ENCODE measurements at places on chromosomes 13 and 19.
A peak's percentile ranks its signal among the peaks of the same experiment; 100 is the strongest.

- no peak for DNase-seq
Observed at GRCh38 chr19:18045307-18046050, 37.5 kb downstream of the ARRDC2 start.

- no peak for DNase-seq
Observed at GRCh38 chr13:25281193-25281934, 5.9 kb downstream of the MTMR6 start.

GRCh38 chr19:17137417-17137816 lies 61.8 kb downstream of the MYO9B start:
- no peak for DNase-seq

- no peak for DNase-seq
Observed at GRCh38 chr13:114121031-114121430, 11.4 kb downstream of the RASA3 start.

GRCh38 chr19:49616945-49617344 lies 23.0 kb downstream of the RRAS start:
- no peak for DNase-seq

DNA sequence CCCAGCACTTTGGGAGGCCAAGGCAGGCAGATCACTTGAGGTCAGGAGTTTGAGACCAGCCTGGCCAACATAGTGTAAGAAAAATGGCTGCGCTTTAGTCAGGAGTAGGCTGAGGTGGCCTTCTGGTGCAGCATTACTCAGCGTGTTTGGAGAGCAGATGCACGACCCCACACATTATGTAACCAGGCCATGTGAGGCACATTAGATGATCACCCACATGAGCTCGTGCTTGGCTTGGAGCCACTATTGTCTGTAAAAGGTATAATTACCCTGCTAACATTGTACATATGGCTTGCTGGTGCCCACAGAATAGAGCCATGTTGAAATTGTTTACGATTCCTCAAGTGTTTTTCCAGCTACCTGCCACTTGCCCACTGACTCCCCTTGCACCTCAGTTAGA lies 24.0 kb upstream of the SCEL start:
- DNase-seq = no peak

DNA sequence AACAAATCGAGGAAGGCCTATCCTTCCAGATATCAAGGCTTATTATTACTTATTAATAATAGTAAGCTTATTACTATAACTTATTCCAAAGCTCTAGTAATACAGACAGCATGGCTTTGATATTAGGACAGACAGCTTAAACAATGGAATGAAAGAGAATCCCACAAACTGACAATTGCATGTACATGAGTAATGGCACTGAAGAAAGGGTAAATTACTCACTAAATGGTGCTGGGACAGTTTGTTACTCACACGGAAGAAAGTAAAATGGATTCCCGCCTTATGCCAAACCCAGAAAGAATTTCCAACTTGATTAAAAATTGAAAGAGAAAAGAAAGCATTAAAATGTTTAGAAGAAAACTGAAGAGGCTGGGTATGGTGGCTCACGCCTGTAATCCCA lies 60.3 kb downstream of the MIPEP start:
- no peak for DNase-seq

DNA sequence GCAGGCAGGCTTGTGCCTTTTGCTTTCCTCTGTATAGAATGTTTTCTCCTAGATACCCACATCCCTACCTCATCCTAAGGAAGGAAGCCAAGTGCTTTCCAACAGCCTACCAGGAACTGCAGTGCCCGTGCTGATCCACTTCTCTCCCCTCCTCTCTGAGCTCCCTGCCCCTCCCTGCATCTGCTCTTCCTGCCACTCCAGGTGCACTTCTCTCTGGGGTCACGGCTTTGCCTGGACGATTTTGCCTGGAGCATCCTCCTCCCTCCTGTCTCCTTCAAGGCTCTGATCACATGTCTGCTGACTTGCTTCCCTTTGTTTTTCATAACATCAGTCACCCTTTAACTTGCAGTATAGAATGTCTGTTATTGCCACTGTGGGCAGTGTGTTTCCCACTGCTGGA lies 34.7 kb upstream of the IRS2 start:
- no peak for DNase-seq

DNA sequence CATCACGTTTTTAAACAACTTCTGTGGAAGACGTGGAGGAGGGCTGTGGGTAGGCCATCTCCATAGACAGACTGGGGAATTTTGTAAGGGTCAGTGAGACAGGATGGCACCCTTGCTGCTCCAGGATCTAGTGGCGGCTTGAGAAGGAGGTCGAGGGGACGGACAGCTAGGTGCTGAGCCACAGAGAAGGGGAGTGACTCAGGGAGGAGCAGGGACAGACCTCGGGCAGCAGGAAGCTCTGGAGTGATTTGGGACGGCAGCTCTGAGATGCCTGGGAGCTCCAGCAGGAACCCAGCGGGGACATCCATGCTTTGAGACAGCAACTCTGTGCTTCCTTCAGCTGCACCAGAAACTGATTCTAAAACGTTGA lies 169.1 kb upstream of the SOX1 start:
- peak; percentile 8 for DNase-seq

DNA sequence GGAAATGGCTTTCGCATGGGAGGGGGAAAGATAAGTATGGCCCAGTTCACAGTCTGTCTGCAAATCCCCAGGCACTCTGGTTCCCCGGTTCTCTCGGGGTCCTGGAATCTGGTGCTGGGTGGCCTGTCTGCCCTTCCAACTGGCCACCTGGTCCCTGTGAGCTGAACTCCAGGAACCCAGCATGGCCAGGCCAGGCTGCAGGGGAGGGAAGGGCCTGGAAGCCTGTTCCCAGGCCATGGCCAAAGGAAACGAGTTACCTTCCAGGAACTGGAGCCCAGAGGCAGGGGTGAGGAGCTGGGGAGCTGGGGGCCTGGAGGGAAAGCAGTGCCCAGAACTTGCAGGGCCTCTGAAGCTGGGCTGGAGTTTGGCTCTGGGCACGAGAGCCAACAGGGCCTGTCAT lies 19.1 kb upstream of the PNMA8C start:
- no peak for DNase-seq

- no peak for DNase-seq
Observed at GRCh38 chr13:23288564-23288963, 107.8 kb downstream of the SGCG start.

DNA sequence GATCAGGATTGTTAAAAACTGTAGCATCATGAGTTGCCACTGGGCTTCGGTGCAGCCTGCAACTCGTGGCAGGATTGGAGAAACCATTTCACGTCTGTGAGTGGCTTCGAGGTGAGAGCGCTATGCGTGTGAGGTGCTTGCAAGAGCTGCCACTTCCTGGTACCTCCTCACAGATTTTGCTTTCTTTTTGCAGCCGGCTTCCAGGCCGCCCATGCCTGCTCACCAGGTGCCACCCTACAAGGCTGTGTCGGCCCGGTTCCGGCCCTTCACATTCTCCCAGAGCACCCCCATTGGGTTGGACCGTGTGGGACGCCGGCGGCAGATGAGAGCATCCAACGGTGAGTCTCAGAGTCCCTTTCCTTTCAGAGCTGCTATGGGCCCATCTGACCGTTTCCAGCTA lies 57.9 kb upstream of the C1QTNF9 start:
- peak; percentile 93 for DNase-seq

DNA sequence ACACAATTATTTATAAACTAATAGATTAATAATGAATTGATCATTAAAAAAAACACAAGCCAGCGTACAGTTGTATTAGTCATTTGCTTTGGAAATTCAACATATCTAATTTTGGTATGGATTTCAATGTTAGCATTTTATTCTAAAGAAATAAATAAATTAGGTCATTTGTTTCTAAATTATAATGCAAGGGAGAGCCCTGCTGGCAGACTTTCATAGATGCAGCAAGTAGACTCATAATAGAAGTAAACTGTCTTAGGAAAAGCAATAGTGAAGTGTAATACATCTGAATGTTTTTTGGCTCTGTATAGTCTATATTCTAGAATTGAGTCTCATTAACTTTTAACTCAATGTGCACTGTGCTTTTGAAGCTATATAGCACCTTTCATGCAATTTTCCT lies 982.4 kb upstream of the MIR17HG start:
- DNase-seq = no peak

DNA sequence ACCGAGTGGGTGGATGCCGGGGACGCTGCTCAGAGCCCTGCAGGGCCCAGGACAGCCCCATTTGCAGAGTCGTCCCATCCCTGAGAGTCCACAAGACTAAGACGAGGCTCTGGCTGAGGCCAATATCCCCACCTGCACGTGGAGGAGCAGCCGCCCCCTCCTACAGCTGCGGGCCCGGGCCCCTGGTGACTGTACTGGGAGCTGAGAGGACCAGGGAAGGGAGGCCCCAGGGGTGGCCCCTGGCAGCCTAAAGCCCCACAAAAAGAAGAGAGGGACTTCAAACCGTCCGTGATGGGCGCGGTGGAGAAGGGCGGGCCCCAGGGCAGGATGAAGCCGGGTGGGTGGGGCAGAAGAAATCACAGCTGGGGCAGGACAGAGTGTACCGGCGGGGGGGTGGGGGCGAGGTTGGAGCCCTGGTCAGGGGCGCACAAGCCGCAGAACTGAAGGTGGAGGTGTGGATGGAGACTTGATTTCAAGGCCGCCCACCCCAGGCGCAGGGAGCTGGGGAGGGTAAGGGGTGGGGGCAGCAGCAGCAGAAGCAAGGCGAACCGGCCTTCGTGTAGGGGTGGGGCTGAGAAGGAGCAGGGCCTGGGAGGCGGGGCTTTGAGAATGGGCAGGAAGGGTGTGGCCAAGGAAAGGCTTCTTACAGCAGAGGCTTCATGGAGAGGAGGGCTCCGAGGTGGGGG lies 12.9 kb downstream of the CFD start:
- DNase-seq = peak; percentile 90

- no peak for DNase-seq
Observed at GRCh38 chr13:29771247-29771646, 79.2 kb downstream of the UBL3 start.

- no peak for DNase-seq
Observed at GRCh38 chr13:40101708-40102359, 446.4 kb downstream of the COG6 start.

- DNase-seq = no peak
Observed at GRCh38 chr13:110554227-110554836, 7.2 kb downstream of the RAB20 start.

- DNase-seq = no peak
Observed at GRCh38 chr13:41058295-41059070, 2.8 kb upstream of the WBP4 start.

DNA sequence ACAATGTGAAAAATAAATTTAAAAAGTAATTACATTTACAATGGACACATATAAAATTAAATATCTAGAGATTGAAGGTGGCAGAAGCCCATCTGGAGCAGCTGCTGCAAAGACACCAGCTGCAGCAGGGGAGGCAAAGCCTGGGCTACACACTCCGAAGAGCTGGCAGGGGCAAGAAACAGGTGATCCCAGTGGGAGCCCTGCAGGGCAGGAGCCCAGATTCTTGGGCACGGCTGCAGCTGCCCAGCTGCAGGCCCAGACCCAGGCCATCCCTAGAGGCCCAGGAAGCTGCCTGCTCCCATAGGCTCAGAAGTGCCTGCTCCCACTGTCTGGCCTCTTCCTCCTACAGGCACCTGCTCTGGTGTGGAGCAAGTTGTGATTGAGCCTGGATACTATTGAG lies 1547.9 kb upstream of the SPRY2 start:
- no peak for DNase-seq

GRCh38 chr19:4058693-4059452 lies 7.8 kb downstream of the ZBTB7A start:
- DNase-seq = no peak

DNA sequence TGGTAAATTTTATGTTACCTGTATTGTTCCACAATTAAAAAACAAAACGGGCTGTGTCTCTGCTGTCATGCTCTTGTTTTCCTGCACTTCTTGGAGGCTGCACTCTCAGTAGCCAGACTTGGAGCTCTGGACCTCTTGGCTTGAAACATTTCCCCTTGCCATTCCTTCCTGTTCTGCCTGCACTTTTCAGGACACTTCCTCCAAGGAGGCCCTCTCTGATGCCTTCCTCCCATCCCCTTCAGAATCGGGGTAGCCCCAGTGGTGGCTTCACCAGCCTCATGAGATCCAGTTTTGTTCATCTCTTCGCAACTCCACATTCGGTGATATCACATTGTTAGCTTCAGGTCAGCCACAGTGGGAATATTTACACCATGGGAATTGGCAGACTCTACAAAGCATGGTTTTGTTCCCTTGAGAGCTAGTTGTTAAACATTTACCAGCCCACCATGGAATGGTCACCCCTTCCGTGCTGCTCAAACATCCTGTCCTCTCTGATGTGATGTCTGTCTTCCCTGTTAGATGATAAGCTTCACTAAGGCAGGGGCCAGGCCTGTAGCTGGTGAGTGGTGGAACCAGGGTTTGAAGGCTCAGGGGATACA lies 40.2 kb upstream of the PEG3 start:
- DNase-seq = no peak

DNA sequence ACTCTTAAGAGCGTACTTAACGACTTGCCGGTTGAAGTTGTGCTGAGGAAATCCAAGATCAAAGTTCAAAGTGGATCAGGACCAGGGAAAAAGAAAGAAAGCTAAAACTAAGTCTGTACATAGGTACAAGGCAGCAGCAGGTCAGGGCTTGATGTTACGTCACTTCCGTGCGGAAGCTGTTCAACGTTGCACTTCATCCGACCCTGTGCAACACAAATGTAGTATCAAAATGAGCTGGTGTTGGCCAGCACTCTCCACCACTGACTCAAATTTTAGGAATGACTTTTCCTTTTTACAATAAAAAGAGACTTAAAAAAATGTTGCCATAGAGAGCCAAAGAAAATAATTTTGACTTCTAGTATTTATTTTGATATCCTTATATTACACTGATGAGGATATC lies 1315.4 kb downstream of the EFNB2 start:
- DNase-seq = no peak

GRCh38 chr19:16146112-16146511 lies 2.6 kb downstream of the HSH2D start:
- DNase-seq = no peak

DNA sequence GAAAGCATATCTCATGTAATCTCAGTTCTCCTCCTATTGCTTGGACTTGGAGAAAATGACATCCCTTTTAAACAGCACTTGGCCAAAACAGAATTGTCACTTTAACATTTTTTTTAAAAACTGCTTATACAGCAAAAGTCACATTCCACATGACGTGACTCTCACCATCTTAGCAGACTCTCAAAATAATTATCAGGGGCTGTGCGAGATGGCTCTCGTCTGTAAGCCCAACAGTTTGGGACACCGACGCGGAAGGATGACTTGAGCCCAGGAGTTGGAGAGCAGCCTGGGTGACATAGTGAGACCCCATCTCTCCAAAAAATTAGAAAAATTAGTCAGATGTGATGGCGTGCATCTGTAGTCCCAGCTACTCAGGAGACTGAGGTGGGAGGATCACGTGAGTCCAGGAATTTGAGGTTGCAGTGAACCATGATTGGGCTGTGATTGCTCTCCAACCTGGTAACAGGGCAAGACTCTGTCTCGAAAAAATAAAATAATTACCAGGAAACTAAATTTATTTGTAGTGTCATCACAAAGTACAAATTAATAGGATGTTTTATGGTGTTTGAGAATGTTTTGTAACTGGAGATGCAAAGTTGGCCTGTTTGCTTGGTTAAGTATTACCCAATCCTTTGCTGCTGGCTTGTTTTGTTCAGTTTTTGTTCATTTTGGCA lies 8.8 kb downstream of the SAFB start:
- no peak for DNase-seq

GRCh38 chr13:110216398-110217041 lies 90.4 kb downstream of the COL4A1 start:
- DNase-seq = no peak

GRCh38 chr13:69389899-69390298 lies 717.7 kb upstream of the ATXN8OS start:
- DNase-seq = no peak

- no peak for DNase-seq
Observed at GRCh38 chr13:79392882-79393563, 13.0 kb downstream of the RBM26 start.

- no peak for DNase-seq
Observed at GRCh38 chr19:34393031-34393430, 11.2 kb upstream of the PDCD2L start.

Data from CD4-positive, alpha-beta T cell treated with Interleukin-4 for 1 hour (primary cell).